ENCODE measurements at places on chromosomes 1 and 21.

DNA sequence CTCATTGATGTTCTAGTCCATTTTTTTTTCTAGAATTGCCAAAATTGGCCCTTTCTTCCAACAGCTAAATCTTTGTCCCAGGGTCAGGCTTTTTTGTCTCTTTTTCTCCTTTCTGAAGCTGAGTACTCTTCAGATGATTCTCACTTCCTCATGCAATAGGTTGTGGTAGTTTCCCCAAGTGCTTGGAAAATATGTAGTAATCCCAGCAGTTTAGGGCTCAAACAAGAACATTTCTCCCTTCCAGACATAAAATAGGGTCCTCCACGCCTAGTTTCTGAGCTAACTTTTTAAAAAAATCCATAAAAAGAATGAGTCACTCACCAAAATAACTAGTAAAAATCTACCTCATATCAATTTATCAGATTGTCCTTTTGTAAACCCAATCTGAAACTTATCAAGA, 10.0 kb upstream of the MCOLN3 start:
- DNase-seq, result no peak

DNA sequence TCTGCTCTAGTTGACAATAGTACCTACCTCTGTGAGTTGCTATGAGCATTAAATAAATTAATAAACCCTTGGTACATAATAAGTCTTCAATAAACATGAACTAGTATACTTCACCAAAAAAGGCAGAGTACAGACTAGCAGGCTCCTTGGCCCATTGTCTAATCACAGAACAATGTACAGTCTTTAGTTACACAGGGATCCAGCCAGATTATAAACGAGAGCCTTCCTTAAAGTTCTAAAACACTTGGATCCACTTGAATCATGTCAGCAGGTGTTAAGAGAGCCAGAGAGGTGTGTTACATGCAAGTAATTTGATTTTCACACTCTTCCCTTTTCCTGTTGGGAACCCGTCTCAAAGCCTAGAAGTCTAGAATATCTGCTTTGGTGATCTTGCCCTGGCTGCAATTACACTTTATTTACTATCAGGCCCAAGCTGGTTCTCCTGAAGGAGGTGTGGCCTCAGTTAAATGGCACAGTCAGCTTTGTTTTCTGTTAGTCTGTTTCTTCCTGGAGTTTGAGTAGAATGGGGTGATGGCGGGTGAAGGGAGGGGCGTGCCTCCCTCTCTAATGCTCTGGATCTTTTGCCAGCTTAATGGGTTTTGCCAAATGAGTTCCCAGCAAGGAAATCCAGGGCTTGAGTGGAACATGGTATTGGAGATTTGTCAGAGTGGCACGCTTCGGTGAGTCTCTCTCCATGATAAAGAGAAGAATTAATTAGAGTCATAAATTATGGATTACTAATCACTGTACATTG, 570.9 kb upstream of the CAMK1G start:
- DNase-seq, result no peak

DNA sequence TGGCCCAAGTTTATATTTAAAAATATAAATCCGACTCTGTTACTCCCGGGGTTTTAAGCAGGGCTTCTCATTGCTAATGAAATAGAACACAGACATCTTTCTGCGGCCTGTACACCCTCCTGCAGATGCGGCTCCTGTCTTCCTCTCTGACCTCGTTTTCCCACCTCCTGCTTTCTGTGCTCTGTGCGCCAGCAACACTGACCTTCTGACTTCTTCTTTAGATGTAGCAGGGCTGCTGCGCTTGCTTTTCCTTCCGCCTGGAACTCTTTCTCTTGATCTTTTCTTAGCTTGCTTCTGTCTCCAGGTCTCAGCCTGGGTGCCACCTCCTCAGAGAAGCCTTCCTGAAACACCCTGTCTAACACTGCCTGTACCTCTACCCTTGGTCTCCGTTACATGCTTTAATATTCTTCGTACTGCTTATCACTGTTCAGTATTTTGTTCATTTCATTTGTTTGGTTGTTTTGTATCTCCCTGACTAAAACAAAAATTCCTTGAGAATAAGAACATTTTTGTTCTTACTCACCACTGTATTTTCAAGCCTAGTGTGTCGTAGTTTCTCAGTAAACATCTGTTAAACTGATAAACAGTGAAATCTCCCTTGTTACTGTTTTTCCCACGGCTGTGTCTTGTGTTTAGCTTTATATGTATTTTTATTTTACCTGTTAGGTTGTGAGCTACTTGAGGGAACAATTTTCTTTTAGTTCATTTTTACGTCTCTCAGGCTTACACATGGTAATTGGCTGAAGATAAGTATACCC, 79.0 kb downstream of the ST3GAL3 start:
- DNase-seq, result no peak

- no peak for DNase-seq
Measured at GRCh38 chr21:45630876-45631275, 12.6 kb upstream of the PCBP3 start.

DNA sequence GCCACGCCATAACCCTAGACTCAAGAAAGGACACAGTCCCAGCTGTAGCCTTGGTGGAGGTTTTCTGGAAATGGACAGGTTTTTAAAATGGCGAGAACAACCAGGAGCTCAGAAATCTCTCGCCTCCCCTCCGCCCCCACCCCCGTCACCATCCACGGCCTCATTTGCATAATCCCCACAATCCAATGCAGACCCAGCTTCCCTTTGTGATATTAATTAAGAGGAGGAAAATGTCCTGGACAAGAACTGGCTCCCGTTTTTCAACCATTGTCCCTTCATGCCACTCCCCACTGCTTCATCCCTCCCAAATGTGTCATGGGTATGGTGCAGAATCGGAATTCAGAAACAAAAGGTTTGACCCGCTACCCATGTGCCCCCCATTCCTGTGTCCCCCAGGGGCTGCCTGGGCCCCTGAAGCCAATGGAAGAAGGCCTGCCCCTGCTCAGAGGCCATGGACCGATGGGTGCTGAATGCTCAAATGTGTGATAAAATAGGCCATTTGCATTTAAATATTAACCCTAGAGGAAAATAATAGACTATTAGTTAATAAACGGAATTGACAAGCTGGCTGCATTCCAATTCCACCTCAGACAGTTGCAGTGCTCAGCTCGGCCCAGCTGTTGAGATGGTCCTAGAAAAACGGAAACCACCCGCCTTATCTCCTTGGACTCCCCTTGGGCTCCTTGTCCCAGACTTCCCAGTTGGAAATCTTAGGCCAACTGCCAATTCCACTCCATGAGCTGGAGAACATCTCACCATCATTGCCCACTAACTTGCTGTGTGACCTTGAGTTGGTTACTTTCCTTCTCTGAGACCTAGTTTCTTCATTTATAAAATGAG, 10.7 kb upstream of the EPHB2 start:
- DNase-seq, result no peak

- no peak for DNase-seq
Measured at GRCh38 chr21:43588957-43589356, 70.3 kb downstream of the HSF2BP start.
